T-cell (primary cell): ENCODE measurements at places on chromosomes 6 and 20. TPM values are rescaled to one million over a fixed set of nuclear protein-coding genes. Genes with fewer than 3 reads are reported as not detected.

DNA sequence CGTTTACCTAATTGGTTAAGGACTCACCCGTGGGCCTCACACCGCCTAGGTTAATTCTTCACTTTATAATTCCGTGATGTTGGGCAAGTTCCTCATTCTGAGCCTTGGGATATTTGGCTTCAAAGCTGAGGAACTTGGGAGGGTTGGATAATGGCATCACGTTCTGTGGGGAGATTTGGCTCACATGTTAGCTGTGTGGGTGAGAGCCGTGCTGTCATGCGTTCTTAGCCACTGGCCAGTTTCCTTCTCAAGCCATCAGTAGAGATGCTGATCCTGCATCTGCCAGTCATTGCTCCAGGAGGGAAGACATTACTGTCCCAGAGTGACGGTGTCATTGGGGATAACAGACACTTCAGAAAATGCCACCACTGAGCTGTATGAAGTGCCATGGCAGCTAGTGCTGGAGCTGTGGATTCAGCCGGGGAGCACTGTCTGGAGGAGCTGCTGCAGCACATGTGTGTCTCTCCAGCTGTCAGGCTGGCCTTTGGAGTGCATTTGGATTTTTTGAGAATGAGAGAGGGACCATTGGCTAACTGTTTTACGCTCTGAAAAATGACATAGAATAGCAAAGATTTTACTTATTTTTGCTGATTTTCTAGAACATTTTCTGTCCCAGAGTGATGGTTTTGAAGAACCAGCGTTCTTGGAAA lies 16.5 kb downstream of the IGF2R start:
- no peaks in the 10 kb centered on the region for H3K36me3 ChIP-seq
- DNase-seq: no peak
- no peaks in the 10 kb centered on the region for H3K27me3 ChIP-seq
- H3K4me1 ChIP-seq: peaks cover 70% of the 10 kb centered on the region

DNA sequence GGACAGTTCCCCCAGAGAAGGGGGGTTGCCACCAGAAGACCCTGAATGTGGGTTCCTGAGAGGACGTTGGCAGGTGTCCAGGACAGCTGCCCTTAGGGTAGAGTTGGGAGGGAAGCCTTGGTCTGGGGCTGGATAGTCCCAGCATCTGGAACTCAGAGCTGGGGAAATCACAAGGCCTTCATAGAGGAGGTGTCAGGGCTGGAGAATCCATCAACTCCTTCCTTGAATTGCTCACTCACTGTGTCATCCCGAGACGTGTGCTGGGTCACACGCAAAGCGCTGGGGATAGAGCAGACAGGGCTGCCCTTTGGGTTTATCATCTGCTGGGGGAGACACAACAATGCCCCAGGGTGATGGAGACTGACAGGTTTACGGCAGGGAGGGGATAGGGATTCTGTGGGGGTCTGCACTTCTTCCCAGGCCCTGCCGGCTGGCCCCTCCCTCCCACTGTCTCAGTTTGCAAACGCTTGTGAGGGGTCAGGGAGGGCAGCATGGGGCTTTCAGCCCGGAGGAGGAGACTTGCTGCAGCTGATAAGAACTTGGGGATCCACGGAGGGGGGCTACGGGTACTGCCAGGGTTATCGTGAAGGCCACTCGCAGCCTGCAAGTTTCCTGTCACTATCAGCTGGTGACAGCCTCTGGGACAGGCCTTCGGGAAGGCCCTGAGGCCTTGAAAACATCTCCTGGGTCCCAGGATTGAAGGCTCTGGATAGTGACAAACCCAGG lies 18.6 kb downstream of the RBM38 start:
- no peak overlapping the region for H3K4me3 ChIP-seq
- H3K4me1 ChIP-seq: no peaks in the 10 kb centered on the region
- H3K36me3 ChIP-seq: peaks cover 26% of the 10 kb centered on the region
- no peak for DNase-seq
- no peaks in the 10 kb centered on the region for H3K27me3 ChIP-seq
- H3K27ac ChIP-seq: no peak overlapping the region

DNA sequence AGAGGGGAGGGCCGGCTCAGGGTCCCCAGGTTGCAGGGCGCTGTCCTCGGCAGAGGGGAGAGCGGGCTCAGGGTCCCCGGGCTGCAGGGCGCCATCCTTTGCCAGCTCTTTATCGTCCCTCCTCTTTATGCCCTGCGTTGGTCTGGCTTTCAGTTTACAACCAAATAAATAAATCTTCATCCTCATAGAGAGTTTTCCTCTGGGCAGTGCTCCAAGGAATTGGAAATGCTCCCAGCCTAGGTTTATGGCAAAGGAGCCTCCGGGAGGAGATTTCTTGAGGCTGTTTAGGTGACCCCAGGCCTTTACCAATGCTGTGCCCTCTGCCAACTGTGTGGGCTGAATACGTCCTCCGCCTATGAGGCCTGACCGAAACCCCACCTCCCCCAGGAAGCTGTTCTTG lies 60.2 kb downstream of the CHMP4B start:
- H3K27ac ChIP-seq: no peak overlapping the region
- H3K27me3 ChIP-seq: no peaks in the 10 kb centered on the region
- H3K4me1 ChIP-seq: no peaks in the 10 kb centered on the region
- H3K36me3 ChIP-seq: no peaks in the 10 kb centered on the region
- no peak for DNase-seq

- no peak for DNase-seq
- H3K36me3 ChIP-seq: no peaks in the 10 kb centered on the region
- no peak overlapping the region for H3K27ac ChIP-seq
- H3K4me1 ChIP-seq: peaks cover 14% of the 10 kb centered on the region
- peak overlapping the region; percentile 71 for H3K4me3 ChIP-seq
These were observed 55.6 kb downstream of the PRR18 start for GRCh38 chr6:166252601-166253000.

DNA sequence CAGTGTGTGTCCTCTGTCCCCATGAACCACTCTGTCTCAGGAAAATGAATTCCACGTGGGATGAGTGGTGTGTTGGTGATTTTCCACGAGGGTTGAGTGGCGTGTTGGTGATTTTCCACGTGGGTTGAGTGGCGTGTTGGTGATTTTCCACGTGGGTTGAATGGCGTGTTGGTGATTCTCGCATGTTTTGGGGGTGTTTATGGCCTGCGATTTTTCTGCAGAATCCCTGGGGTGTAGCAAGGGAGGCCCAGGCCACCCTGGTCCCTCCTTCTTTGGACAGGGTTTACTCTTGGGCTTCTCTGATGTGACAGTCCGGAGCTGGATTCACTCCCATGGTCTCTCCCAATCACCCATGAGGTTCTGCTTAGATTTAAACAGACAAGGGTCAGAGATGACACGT lies 90.6 kb upstream of the FRMD1 start:
- no peaks in the 10 kb centered on the region for H3K4me1 ChIP-seq
- no peak for DNase-seq
- H3K36me3 ChIP-seq: no peaks in the 10 kb centered on the region
- peaks cover 10% of the 10 kb centered on the region for H3K27me3 ChIP-seq
- H3K27ac ChIP-seq: no peak overlapping the region

- no peak for DNase-seq
- no peak overlapping the region for H3K4me3 ChIP-seq
- H3K4me1 ChIP-seq: no peaks in the 10 kb centered on the region
- no peaks in the 10 kb centered on the region for H3K27me3 ChIP-seq
These were observed 300.1 kb downstream of the TFAP2B start for GRCh38 chr6:51118792-51119191.

DNA sequence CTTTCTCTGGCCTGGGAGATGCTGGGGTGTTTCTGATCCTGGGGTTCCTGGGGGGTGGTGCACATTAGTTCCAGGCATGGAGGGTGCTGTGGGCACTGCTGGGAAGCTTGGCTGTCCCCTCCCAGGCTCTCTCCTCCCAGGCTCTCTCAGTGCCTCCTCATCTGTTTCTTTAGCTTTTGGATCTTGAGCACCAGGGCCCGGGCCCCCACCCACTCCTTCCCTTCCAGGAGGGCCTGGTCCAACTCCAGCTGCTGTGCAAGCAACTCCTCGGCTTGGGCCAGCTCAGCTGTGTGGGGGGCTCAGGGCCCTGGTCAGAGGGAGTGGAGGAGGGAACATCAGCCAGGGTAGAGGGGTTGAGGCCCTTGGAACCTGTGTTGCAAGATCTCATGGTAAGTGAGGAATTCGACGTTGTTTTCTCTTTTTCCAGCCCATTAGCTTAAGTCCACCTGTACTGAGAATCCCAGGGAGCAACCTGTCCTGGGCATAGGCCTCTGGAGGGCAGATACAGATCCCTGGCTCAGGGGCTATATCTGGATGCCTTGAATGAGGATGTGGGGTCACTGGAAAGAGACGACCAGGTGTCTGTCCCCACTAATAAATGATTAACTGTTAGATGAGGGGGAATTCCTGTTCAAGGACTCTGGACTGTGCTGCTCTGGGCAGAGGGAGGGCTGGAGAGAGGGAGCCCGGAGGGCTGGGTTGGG lies 34.5 kb upstream of the HLA-A start:
- no peak for DNase-seq
- no peak overlapping the region for H3K4me3 ChIP-seq
- H3K27ac ChIP-seq: no peak overlapping the region

DNA sequence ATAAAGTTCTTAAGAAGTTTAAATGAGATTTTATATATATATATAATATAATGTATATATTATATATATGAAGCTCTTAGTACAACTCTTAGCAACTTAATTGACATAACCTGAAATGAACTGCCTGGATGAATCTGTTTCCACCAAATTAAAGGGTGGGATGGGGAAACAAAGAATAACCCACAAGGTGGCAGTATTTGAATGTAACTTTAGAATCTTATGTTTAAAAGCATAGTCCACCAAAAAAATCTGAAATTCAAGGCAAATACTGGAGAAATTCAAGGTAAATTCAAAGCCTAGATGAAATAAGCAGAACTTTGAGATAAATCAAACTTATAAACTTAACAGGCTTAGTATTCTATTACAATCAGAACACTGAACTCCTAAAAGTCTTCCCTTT lies 4.4 kb upstream of the IBTK start:
- H3K36me3 ChIP-seq: no peaks in the 10 kb centered on the region
- H3K27me3 ChIP-seq: no peaks in the 10 kb centered on the region
- DNase-seq: no peak
- H3K4me3 ChIP-seq: no peak overlapping the region
- H3K27ac ChIP-seq: no peak overlapping the region
- H3K4me1 ChIP-seq: peaks cover 2% of the 10 kb centered on the region

- H3K4me1 ChIP-seq: no peaks in the 10 kb centered on the region
- no peak overlapping the region for H3K27ac ChIP-seq
- H3K27me3 ChIP-seq: no peaks in the 10 kb centered on the region
These were observed 25.2 kb downstream of the RIOK1 start for GRCh38 chr6:7414811-7415210.

GRCh38 chr6:29553268-29554057 lies 6.1 kb downstream of the UBD start:
- H3K27me3 ChIP-seq: peaks cover 36% of the 10 kb centered on the region
- H3K36me3 ChIP-seq: no peaks in the 10 kb centered on the region
- no peak overlapping the region for H3K27ac ChIP-seq
- peak; percentile 15 for DNase-seq

Gene OR2B6
- not detected for total RNA-seq

Gene UBD
- total RNA-seq: 0.32 TPM
